ENCODE measurements at places on chromosomes 16 and 17.

GRCh38 chr16:66906916-66907836 lies 11.5 kb downstream of the CDH16 start:
- DNase-seq, result no peak

DNA sequence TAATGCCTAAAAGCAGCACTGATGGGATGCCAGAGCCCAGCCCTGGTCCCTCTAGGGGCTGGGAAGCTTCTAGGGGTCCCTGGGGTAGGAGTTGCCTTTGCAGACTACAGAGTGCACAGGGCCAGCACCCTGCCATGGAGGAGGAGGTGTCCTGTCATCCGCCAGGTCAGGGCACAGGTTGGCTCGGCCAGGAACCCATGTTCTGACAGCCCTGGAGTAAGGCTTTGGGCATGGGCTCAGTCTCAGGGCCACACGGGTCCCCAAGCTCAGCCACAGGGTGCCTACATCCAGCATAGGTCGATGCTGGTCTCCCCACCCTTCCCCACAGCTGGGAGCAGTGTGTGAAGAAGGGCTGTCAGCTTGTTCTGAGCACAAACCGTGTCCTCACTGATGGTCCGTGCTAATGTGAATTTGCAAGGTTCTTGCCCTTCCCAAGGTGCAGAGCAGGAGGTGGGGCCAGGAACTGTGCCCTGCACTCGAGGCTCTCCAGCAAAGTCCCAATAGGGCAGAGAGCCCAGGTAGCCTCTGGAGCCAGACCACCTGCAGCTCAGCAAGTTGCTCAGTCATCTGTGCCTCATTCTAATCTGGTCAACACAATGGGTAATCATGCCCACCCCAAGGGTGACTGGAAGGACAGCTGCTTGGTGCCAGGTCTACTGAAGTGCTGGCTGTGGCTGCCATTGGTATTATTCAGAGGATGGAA lies 72.8 kb downstream of the AMFR start:
- DNase-seq, result no peak

GRCh38 chr16:56193951-56194726 lies 2.9 kb downstream of the GNAO1 start:
- DNase-seq, result peak; percentile 73

- DNase-seq, result no peak
Measured at GRCh38 chr17:34081269-34081668, 173.8 kb upstream of the CCL2 start.

GRCh38 chr17:31596382-31597323 lies 205.2 kb downstream of the RAB11FIP4 start:
- no peak for DNase-seq

DNA sequence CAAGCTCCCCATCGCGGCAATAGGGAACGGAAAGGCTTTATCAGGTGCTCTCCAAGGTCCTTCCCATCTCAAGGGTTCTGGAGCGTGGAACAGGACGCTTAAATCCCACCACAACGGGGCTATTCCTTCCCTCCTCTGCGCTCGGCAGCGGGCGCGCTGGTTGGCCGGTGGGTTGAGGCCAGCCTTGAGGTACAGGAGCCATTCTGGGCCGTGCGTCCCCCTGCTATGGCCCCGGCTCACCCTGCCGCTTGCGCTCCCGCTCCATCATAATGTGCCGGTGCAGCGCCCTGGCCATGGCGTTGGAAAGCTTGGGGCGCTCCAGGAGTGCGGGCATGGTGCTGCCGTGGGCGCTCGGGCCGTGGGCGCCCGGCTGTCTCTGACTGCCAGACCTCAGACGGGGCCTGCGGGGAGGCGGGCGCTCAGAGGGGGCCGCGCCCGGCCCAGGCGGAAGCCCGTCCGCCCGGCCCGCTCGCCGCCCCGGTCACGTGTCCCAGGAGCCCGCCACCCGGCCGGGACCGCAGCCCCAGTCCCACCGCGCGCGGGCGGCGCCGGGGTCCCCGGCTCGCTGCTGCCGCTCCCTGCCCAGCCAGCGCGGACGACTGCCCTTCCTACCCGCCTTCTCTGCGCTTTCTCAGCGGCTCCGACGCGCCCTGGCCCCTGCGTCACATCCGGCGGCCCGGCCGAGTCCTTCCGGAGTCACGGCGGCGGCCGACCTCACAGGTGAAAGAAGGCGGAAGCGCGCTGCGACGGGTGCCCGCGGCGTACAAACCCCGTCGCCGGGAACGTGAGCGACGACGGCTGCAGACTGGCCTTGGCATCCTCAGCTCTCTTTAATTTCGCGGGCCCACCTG lies at the start of gene GPS2:
GPS2 (minus strand) TSS at position 642 of the 851 bp plus-strand sequence; CDS start at position 334, 308 bp downstream.
- DNase-seq, result peak; percentile 92

DNA sequence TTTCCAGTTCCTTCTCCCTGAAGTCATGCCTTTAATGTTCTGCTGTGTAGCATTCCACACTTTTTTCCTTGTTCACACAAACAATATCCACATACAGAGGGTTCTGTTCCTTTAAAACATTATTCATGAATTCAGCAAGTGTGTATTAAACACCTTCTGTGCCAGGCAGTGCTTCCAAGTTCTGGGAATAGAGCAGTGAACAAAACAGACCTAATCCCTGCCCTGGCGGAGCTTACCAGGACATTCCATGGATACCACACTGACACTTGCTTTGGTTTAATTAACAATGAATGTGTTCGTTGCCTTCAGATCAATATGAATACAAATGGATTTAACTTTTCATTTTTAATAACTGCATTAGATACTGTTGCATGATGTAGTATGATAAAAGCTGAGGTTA lies 57.9 kb upstream of the CLEC19A start:
- DNase-seq, result no peak

- no peak for DNase-seq
Measured at GRCh38 chr17:2090804-2091534, 36.1 kb downstream of the HIC1 start.

DNA sequence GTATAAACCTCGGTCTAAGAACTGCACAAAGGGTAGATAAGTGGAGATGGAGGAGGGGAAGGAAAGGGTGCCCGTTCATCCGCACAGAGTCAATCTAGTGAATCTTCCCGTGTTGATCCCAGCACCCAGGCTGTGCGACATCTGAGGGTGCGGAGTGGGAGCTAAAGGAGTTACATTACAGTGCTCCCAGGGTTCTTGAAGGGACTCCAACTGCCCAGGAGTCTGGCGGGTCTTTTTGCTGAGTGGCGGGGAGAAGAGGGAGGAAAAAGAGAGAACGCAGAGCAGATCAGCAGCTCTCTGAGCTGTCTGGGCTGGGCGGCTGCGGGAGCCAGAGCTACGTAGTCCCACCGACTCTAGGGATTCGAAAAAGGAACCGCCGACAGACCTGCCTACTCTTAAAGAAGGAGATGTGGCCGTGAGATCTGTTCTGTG lies 1.6 kb upstream of the CA10 start:
- no peak for DNase-seq

- DNase-seq, result no peak
Measured at GRCh38 chr16:89052890-89053724, 40.5 kb upstream of the ACSF3 start.

DNA sequence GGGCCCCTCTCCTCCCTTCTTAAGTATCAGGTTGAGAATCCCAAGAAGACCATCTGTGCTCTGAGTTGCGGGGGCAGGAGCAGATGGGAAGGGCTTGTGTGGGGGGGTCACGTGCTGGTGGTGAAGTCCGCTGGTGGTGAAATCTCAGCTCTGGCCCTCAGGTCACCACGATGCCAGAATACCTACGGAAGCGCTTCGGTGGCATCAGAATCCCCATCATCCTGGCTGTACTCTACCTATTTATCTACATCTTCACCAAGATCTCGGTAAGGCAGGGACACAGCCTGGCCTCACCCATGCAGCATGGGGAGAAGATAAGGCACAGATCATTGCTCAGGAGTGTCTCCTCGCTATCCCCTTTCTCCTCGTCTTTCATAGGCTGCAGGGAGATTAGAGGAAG lies 29.7 kb downstream of the SLC5A11 start:
- DNase-seq, result no peak

GRCh38 chr17:41387670-41388069 lies 5.6 kb upstream of the KRT34 start:
- no peak for DNase-seq

GRCh38 chr17:46771561-46772474 lies 46.7 kb downstream of the WNT3 start:
- peak; percentile 1 for DNase-seq

- no peak for DNase-seq
Measured at GRCh38 chr17:46974086-46974485, 5.0 kb downstream of the RPRML start.

DNA sequence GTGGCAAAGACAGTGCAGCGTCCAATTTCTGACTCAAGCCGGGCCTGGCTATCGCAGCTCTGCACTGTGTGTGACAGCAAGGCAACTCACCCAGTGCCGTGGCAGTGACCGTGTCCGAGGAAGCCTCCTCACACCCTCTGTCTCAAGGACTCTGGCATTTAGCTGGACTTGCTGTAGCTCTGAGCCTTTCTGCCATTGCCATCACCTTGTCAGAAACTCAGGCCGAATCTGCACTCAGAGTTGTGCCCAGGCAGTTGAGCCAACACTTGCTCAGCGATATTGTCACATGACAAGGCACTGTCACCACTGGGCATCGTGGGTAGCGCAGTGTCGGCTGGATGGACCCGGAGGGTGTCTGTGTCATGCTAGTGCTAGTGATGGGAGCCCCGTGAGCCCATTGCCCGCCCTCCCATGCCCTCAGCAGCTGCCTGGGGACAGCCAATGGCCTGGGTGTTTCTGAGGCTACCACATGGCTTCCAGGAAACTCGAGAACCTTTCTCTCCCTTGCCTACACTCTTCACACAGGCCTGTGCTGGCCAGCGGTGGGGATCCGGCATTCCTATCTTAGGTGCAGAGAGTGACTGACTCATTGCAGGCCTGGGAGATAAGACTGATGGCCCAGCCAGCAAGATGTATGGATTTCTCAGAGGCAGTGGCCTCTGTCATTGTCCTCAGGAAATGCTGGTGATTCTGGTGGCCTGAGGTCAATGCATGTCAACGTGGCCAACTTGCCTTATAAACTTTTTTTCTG lies 22.1 kb upstream of the STH start:
- DNase-seq, result no peak

DNA sequence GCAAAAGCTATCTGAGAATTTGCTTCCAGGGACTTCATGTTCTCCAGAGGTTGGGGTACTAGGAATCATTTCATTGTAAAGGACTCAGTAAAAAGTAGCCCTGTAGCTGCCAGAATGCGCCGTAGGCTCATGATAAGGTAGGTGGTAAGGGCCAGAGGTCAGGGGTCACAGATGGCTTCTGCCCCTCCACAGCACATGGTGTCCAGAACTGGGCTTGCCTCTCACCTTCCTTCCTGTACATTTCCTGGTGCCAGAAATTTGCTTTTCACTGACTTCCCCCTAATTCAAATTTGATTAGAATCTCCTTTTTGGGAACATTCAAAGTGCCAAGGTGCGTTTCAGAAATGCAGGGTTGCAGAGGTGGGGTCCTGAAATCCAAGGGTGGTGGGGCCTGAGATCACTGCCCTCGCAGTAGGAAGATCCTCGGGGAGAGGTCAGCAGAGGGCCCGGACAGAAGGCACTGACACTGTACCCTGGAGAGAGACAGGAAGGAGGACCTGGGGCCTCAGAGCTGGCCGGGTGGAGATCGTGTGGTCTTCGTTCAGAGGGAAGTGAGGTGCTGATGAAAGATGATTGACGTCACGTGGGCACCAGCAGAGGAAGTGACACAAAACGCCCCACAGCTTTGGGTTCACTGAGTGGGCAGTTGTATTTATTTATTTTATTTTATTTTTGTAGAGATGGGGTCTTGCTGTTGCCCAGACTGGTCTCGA lies 25.5 kb upstream of the METRNL start:
- DNase-seq, result peak; percentile 23

DNA sequence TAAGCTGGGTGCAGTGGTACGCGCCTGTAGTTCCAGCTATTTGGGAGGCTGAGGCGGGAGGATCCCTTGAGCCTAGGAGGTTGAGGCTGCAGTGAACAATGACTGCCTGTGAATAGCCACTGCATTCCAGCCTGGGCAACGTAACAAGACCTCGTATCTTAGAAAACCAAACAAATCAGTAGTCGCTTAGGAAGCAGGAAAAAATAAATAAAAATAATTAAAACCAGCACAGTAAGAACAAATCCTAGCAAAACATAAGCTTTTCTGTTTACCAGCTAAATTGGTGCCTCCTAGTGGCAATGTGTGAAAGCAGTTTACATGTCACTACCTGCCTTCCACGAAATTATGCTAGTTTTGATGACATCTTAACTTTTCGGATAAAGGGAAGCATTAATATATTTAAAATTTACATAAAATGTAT lies 1.3 kb downstream of the ARMC5 start:
- DNase-seq, result peak; percentile 65

DNA sequence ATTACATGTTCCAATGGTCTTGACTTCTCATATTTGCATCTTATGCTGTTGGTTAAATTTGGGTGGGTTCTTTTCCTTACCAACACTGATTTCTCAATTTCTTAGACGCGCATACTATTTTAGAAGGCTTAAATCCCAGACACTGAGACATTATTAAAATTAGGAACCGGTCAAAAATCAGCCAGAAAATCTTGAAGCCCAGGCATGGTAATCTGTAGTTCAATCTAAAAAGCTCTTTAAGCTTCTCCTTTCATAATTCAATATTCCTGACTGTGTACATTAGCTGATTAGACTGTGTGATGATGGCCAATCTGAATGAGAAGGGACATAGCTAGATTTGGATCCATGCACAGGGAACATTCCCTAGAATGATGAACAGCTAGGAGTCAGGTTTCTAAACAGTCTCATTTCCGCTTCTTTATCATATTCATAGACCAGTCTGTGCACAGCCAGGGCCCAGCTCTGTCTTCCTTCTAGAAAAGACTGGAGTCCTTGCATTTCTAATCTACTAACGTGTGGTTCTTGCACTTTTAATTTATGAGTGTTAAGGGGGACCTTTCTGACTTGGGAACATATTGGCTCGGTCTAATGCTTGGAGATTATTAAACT lies 189.3 kb downstream of the AATF start:
- no peak for DNase-seq

DNA sequence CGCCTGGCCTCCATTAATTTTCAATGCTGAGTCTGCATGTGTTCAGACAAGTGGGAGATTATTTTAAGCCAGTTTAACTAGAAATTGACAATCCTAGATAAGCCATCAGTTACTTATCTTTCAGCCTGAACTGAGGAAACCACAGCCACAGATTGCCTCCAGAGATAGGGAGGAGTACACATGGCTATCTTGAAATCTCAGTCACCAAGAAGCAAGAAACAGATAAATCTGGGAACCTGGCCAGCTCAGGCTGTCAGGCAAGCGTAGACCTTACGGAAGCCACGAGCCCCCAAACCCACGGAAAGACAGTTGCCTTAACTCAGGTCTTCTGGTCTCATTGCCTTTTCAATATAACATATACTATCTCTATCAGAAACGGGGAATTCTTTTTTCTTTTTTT lies 2.0 kb upstream of the GLG1 start:
- DNase-seq, result peak; percentile 69

DNA sequence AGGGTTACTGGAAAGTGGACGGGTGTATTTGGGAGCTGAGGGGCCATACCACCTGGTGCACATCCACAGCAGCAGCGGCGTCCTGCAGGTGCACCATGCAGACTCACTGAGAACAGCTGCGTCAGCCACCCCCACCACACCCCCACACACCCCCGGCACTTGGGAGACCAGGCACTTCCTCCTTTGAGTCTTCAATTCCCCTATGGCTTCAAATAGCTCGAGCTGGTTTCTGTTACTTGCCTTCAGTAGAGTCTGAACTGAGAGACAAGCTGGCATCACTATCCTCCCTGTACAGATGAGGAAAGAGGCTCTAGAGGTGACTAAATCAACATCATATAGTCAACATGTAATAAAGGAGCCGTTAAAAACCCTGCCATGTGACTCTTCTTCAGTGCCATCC lies 15.4 kb downstream of the CUEDC1 start:
- no peak for DNase-seq

GRCh38 chr17:34009912-34010311 lies 245.2 kb upstream of the CCL2 start:
- no peak for DNase-seq

- no peak for DNase-seq
Measured at GRCh38 chr17:4204710-4205173, 59.0 kb downstream of the ANKFY1 start.
